ENCODE measurements at places on chromosomes 7 and 10.

DNA sequence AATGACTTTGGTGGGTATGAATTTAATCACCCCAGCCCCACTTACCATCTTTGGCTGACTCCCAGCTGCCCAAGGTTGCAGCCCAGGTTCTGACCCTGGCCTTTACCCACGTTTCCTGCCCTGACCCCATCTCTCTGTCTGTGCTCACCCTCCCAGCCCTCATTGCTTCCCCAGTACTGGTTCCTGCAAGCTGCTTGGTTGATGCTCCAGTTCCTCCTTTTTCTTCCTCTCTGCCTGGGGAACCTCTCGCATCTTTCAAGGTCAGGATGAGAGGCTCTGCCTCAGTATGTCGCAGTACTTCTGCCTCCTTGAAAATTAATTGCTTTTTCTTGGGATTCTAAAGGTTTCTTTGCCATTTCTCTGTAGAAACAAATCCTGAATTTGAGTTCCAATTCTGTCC, 263.8 kb upstream of the ZNF32 start:
- no peak for DNase-seq

DNA sequence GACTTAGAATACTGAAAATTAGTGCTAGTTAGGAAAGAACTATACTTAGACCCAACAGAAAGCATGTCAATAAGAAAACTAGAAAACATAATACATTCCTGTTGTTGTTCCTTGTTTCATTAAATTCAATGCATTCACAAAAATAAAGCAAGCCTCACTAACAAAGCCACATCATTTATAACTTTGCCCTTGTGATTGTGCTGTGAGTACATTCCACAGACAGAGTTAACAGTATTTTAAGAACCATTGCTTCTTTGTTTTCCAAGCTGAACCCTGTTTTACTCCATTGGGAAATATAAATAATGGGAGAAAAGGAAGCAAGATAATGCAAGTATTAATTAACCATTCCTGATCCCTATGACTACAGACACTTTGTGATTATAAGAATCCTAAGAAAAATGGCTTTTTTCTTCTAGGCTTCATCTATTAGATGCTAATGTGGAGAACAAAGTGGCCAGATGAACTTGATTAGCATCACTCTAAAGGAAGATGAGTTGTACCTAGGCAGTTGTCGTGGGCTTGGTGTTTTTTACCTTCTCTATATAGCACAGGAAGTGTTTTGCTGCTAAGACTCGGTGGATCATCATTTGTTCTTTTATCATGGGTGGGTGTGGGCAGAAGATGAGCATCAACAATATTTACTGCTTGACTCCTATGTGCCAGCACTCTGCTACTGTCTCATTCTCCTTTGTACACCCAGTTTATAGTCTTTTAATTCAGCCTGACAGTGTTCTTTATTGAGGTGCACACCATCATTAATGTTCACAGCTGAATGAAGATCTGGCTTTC, 34.2 kb upstream of the ZNRF2 start:
- DNase-seq: no peak

DNA sequence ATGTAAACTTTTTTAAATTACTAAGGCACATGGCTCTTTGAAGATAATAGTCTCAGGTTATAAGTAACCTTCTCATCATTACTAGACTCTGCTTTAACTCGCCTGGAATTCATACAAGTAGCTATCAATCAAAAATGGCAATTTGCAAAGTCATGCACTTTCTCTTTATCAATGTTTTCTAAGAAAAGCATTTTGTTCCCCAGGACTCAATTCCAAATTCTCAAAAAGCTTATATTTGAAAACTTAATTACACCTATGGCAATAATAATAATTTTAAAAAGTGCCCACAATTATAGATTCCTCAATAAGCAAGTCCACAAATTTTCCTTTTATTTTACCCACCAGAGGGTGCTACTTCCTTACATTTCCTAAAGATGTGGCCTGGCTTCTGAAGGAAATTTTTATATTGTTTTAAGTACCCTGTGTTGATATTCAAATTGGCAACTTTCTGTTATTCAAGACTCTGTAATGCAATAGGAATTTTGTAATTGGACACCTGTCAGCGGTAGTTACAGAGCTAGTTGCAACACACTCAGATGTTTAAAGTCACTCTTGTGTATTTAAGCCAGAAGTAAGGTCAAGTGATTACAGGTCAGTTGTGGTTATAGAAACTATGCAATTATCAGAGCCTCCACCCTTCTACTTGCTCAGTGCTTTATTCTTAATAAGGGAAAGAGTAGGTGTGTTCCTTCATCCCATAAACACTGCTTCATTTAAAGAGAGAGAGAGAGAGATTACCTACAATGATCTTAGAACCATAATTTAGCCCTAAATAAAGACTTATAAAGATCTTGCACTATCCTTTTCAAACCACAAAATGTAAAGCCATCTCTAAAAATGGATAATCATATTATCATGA, 47.1 kb upstream of the HYAL4 start:
- peak; percentile 82 for DNase-seq

GRCh38 chr7:119175911-119176627, 951.6 kb downstream of the ANKRD7 start:
- DNase-seq: peak; percentile 2

DNA sequence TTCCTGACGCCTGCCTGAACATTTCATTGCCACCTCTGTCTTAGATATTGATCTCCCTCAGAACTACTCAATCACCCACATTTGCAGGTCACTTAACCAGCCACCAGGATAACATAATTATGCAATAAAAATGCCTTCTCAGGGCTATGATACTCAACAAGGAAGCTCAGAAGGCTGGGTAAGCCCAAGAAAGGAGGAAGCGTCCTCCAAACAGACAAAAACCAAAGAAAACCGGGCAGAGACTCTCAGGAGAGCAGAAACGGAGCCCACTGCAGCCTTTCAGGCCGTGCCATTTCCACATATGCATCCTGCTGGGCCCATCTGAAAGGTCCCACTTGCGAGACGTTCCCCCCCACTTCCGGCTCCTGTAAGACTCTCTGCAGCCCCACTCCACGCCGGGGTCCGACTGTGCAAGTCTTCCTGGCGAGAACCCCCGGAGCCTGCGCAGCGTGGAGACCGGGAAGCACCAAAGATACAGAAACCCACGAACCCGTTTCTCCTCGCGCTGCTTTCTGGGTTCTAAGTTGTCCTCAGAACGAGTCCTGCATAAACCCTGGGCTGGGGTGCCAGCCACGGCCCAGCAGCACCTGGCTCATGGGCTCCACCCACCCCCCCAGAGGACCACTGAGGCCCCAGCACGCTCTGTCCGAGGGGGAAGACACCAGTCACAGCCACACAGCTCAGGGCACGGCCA, 83.7 kb downstream of the DIP2C start:
- no peak for DNase-seq

DNA sequence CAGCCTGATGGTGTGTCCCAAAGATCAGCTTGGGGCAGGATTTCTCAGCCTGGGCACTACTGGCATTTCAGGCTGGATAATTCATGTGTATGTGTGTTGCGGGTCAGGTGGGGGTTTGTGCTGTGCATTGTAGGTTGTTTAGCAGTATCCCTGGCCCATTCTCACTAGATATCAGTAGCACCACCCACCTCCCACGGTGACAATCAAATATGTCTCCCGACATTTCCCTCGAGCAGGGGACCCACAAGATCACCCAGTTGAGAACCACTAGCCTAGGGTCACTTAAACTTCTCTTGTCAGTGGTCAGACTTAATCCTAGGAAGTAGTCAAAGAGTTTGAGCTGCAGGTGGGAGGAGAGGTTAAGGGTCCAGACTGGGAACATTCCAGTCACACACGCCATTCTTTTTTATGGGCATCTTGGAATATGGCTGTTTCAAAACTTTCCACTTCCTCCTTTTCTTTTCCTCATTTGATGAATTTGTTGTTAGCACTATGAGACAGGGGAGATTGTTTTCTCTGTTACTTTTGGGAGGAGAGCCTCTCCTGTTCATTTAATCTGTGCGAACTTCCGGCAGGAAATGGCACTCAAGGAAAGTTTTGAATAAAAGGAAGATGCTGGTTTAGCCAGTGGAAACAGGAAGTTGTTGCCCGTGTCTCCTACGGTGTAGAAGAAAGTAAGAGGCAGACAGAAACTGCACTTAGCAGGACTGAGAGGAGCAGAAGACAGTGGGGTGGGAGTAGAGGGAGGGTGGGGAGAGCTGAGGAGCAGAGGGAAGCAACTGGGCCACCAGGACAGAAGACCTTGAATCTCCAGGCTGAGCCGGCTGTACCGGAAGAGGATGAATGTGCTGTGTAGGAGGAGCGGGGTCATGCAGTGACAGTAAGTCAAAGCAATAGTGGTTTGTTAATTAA, 17.6 kb upstream of the EXOC6 start:
- no peak for DNase-seq

- no peak for DNase-seq
Observed at GRCh38 chr7:44167920-44168319, 21.3 kb downstream of the GCK start.

GRCh38 chr10:51487576-51487975, 211.8 kb downstream of the CSTF2T start:
- DNase-seq: no peak

DNA sequence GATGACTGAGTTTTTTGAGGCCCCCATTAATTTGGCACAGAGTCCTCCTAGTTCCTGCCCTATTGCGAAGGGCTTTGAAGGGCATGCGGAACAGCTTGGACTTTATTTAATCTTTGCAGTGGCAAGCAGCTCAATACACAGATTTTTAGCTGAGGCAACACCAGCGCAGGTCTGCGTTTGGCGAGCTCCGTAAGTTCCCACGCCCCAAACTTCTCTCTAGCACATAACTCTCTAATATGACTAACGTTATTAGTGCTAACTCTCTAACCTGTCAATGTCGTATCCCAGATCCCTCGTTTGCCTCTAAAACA, 366 bp upstream of the TAF3 start:
- DNase-seq: no peak

DNA sequence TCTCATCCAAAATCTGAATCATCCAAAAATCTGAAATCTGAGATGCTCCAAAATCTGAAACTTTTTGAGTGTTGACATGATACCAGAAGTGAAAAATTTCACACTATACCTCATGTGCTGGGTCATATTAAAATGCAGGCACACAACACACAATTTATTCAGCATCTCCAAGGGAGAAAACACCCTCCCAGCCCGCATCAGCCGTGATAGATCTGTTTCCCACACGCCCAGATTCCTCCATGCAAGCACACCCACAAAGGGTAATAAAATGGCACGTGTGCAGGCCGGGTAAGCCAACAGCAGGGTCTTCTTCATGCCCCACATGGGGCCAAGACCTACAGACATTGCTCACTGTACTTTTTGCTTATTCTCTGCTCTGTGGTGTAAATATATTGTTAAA, 173.1 kb upstream of the FERD3L start:
- no peak for DNase-seq

DNA sequence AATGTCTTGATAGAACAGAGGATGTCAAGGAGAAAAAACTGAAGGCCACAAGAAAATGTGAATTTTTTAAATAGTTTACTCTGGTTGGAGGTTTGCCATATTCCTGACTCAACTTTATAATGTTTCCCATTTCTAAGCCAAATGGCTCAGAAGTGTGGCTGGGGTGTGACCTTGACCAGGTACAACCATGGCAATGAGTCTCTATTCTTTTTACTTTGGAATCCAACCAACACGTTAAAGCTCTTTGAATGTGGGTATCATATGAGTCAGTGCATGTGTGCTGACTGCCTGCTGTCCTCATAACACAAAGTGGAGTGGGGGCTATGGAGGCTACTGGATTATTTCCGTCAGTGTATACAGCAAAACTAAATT, 33.5 kb upstream of the DLD start:
- DNase-seq: peak; percentile 32

GRCh38 chr7:158602905-158603772, 15.5 kb upstream of the PTPRN2 start:
- no peak for DNase-seq

- DNase-seq: no peak
Observed at GRCh38 chr10:29276251-29276850, 12.5 kb upstream of the LYZL1 start.

DNA sequence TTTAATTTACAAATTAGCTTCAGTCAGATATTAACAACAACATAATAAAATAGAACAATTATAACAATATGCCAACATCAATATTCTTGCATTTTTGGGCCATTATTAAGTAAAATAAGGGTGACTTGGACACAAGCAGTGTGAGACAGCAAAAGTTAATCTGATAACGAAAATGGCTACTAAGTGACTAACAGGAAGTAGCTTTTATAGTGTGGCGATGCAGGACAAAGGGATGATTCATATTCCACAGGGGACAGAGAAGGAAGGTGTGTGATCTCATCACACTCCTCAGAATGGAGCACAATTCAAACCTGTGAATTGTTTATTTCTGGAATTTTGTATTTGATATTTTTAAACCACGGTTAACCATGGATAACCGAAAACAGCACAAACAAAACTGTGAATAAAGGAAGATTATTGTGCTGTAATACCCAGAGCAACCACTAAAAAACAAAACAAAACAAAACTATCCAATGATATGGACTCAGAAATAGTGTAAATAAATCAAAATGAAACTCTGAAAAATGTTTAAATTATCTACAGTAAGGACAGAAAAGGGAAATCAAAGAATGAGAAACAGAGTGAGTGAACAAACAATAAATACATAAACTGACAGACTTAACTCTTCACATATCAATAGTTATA, 66.9 kb upstream of the TFEC start:
- DNase-seq: peak; percentile 44

GRCh38 chr10:130804778-130805634, 506.5 kb downstream of the TCERG1L start:
- DNase-seq: no peak

GRCh38 chr10:131480066-131480465, 168.5 kb upstream of the TCERG1L start:
- DNase-seq: no peak
